ENCODE measurements at places on chromosomes 2 and 18.
A peak's percentile ranks its signal among the peaks of the same experiment; 100 is the strongest.

DNA sequence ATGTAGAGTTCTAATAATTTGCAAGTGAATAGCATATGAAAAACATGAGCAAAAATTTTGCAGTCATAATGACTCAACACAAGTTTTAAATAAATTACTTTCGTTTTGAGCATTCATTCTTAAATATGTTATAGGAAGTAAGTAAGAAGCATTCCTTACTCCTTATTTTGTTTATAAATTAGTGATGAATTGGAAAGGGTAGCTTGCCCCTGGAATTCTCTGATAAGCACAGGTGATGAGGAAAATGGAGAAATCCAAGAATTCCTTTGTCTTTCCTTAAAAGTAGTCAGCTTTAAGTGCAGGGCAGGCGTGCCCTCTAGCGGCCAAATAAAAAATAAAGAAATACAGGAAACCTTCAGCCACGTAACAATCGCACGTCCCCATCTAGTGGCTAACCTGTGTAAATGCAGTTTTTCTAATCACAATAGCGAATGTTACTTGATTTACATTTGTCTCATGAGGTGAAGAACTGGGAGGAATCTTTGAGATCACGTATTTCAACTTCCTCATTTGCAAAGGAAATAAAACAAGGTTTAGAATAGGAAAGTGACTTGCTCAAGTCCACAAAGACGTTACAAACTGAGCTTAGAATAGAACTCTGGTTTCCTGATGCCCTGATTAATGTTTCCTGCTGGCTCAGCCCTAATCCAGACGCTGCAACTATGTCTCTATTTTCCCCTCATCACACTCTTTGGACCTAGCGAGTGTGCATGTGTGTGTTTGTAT, 47.2 kb upstream of the ZNG1B start:
- peak; percentile 88 for DNase-seq

- no peak for DNase-seq
Measured at GRCh38 chr2:8518979-8519668, 162.7 kb upstream of the ID2 start.

- no peak for DNase-seq
Measured at GRCh38 chr2:157627594-157628476, 829 bp downstream of the ACVR1C start.

- no peak for DNase-seq
Measured at GRCh38 chr2:171895786-171896185, 1.7 kb upstream of the SLC25A12 start.

DNA sequence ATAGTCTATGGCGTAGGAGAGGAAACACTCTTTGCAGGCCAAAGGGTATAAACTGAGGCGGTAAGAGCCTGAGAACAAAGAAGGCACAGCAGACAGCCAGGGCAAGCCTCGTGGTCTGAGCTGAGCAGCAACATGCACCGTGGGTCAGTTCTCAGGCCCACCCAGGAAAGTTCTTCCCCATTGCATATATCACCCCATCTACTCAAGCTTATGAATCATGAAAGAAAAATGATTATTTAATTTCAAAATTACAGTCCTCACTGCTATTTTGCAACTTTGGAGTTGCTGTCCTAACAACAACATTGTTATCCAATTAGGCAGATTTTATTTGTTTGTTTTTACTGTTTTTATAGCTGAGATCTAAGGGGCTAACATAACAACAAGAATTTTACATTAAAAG, 54.7 kb upstream of the RIOK3 start:
- DNase-seq = no peak

GRCh38 chr2:45210462-45211195, 201.4 kb upstream of the SIX2 start:
- no peak for DNase-seq

GRCh38 chr2:72148837-72149555, 1.3 kb upstream of the CYP26B1 start:
- DNase-seq = no peak

DNA sequence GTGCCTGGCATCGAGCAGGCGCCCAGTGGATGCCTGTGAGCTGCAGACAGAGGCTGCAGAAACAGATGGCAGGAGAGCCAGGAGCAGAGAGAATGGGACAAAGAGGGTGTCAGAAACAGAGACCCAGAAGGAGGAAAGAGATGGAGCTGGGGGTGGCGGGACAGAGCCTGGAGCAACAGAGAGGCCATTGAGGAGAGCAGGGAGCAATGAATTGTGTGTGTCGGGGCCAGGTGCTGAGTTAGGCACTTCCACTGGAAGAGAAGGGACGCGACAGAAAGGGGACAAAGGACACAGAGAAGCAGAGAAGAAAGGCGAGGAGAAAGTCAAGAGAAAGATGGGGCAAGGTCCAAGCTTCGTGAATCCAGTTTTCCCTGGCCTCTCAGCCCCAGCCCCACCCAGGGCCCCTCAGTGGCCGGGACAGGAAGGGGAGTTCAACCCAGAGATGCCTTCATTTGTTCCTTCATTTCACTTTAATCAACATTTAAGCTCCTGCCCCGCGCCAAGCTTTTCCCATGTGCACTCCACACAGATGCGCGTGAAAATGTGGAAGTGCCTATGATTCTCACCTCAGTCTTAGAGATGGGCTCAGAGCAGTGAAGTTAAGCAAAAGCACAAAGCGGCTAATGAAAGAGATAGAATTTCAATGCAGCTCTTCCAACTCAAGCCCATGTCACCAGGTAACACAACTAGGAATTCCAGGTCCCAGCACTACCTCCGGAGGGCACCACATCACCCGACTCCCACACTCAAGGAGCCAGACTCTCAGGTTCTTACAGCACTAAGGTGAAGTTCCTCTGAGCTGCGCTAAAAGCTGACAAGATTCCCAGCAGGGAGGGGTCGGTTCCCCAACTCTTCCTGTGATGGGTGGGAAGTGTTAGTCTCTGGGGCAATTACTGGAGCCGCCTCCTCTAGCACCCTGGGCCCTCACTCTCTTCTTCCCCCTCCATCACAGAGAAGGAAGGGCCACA, 55.1 kb downstream of the TNS1 start:
- DNase-seq = no peak

DNA sequence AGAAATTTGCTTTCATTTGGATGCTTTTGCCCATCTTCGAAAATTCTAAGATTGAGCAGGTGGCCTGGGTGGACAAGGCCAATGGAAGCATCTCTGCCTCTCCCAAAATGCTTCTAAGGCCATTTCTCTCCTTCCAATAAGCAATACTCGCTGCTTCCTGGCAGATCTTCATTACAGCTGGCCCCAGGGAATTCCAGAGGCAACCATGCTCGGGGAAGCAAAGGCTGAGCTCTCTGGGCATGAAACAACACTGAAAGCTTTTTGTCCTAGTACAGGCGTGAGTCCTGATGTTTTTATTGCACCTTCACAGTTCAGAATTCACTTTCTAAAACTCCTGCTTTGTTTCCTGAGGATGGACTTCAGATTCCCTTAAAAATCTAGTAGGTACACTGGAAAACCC, 11.8 kb upstream of the NEDD4L start:
- no peak for DNase-seq

- DNase-seq = no peak
Measured at GRCh38 chr18:22399949-22400348, 17.8 kb downstream of the CTAGE1 start.

- no peak for DNase-seq
Measured at GRCh38 chr2:24489465-24490180, 1.4 kb upstream of the NCOA1 start.

DNA sequence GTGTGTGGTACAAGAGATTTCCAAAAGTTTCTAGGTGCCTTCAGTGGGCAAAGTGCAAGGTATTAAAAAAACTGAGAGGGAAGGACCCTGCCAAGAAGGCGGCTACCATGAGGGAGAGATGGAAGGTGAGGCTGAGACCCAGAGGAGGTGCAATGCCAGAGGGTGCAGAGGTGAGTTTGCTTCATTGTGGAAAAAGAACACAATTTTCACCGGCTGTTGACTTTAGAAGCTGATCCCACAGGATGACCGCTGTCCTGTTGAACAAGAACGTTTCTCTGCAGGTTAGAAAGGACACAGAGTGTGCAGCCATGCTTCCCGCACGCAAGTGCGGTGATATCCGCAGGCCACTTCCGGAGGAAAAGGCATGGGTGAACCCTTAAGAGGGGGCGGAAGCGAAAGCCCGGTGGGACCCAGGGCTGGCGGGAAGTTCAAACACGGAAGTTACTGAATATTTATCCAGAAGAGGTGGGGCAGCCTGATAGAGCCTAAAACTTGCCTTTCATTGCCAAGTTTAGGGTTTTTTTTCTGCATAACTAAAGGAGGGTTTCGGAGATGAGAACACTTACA, 16.6 kb downstream of the SP110 start:
- DNase-seq = no peak

DNA sequence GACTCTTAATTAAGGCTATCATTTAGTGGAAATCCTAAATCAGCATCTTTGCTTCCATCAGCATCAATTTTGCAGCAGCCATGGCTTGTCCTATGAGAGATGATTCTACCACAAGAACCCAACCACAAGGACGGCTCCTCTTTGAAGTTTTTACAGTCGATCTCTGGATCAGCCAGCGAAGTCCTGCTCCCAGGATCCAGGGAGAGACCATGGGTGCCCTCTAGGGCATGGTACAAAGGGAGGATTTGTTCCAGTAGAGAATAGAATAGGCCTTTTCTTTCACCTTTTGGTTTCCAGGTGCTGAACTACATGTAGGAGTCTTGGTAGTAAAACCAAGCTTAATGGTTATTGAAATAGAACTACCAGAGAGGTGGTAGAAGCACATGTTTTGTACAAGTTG, 52.7 kb downstream of the TMEM200C start:
- no peak for DNase-seq

GRCh38 chr2:171858397-171858958, 35.6 kb downstream of the SLC25A12 start:
- no peak for DNase-seq

- no peak for DNase-seq
Measured at GRCh38 chr18:60935041-60935910, 398.0 kb upstream of the CDH20 start.

- DNase-seq = peak; percentile 61
Measured at GRCh38 chr2:154623819-154624218, 74.7 kb upstream of the KCNJ3 start.

- peak; percentile 19 for DNase-seq
Measured at GRCh38 chr2:81324046-81324445, 1019.5 kb upstream of the LRRTM1 start.

GRCh38 chr2:218219934-218220333, 2.9 kb downstream of the ARPC2 start:
- DNase-seq = no peak

GRCh38 chr2:23250371-23250770, 134.6 kb upstream of the KLHL29 start:
- DNase-seq = no peak

DNA sequence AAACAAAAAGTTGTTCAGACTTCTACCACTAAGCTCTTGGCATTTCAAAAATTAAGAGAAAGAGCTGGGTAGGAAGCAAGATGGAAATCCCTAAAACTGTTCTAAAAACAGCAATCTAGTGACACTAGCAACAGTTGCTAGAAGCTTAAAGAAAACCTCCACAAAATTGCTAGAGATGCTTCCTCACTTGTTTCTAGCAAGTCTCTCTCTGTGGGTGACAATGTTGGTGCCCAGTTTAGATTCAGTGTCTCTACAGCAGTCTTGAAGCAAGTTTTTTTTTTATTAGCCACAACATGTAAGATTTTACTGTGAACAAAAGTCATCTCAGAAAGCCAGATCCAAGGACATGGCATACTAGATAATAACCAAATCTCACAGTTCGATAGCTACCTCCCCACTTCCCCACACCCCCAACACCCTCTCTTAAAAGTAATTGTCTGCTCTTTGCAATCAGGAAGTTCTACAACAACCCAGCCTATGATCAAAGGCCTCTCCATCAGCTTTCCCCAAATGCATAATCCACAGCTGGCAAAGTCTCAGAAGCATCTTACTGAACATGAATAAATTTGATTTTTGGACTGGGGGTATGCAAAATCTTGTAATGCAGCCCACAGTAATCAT, 70.0 kb downstream of the ANKRD44 start:
- no peak for DNase-seq

- no peak for DNase-seq
Measured at GRCh38 chr18:46013484-46014189, 46.5 kb upstream of the EPG5 start.

DNA sequence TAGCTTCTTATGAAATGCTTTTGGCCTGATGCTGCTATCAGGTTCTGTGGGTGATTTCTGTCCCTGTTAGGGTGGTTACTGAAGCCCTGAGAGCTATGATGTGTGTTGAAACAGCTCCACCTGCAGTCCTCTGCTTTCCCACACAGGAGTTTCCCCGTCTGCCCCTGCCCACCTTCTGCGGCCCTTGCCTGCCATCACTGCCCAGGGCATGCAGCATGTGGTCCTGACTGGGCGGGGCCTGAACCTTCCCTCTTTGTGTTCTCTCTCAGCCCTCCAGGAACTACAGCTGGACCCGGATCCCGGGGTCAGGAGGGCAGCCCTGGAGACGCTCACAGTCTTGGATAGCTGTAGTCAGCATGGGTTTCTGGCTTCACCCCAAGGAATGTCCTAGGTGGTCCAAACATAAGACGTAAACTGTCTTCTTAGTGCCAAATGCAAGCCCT, 21.4 kb downstream of the HJURP start:
- peak; percentile 78 for DNase-seq

DNA sequence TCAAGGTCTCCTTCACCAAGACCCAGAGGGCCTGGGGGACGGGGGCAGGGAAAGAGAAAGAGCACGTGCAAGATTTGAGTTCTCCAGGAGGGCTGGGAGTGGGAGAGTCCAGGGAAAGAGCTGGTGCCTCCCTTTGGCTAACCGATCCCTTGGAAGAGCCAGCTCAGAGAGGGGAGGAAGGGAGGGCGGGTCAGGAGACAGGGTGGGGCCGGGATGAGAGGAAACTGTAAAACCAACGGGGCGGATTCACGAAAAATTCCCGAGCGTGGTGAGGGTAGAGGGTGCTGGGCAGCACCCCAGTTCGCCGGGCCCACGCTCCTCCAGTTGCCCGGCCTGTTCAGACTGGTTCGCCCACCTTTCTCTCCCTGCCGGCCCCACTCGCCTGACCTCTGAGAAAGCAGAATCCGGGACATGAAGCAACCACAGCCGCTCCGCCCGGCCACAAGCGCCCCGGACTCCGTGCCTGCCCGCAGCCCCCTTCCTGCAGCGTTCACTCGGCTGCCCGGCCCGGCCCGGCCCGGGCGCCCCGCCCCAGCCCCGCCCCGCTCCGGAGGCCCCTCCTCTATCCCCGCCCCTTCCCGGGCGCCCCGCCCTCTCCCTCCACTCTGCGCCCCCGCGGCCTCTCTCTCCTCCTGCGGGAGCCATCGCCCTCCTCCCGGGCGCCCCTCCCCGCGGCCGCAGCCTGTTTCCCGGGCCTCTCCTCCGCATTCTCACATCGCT, 230.9 kb upstream of the SMAD2 start:
- peak; percentile 26 for DNase-seq

DNA sequence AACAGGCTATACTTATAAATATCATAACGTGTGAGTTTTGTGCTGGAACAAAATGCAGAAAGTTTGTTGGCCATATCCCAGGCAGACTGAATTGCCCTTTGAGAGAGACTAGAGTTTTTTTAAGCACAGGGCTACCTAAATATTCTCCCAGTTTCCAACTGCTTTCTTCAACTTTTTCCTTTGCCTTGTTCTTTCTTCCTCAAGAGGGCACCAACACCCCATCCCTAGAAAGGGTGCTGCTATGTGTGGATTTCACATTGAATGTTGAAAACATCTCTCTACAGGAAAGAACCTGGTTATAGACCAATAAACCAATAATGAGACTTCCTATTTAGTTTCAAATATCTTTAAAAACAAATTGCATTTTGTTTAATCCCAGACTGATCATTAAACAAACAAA, 87.9 kb downstream of the ICOS start:
- DNase-seq = peak; percentile 19

- DNase-seq = no peak
Measured at GRCh38 chr2:130987519-130988425, 105.5 kb downstream of the FAM168B start.

- peak; percentile 16 for DNase-seq
Measured at GRCh38 chr18:22168360-22168921, 948 bp upstream of the GATA6 start.
